ENCODE measurements at places on chromosomes 7 and 10.

GRCh38 chr7:118845791-118846190 is 621.3 kb downstream of the ANKRD7 start:
- DNase-seq: no peak

DNA sequence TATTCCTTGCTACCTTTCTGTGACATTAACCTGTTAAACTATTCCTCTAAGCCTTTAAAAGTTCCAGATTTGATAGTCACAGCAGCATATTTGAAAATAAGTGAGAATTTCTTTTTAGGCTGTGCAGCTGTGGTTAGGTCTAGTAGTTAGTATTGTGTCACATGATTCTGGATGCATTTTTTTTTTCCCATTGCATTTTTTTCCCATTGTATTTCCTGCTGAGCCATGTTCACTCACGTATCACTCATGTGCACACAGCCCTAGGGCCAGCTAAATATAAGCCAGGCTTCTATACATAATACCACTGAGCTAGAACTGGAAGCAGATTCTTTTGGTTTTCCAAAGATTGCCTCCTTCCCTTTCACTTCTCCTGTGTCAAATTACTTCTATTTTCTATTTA is 37.4 kb downstream of the DNAJC9 start:
- no peak for DNase-seq

DNA sequence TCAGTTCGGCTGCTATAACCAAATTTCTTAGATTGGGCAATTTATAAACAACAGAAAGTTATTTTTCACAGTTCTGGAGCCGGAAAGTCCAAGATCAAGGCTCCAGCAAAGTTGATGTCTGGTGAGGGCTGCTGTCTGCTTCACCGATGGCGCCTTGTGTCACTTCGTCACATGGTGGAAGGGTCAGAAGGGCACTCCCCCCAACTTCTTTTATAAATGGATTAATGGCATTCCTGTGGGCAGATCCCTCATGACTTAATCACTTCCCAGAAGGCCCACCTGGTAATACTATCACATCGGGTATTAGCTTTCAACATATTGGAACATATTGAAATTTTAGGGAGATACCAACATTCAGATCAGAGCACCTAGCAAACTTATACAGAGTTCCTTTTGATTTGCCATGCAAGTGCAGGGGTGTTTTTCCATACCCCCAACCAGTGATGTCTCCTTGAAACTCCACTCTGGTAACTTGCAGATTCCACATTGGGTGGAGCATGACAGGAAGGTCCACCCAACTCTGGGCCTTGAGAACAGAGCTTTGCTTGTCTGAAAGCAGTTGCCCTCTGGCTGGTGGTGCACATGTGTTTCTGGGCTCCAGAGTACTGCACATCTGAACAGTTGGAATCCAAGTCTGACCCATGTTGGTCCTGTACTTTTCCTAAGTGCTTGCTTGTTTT is 85.1 kb upstream of the KMT2E start:
- DNase-seq: peak; percentile 33

GRCh38 chr7:1187127-1187526 is 27.1 kb upstream of the ZFAND2A start:
- no peak for DNase-seq

- DNase-seq: no peak
Observed at GRCh38 chr7:45021604-45022296, 21.7 kb downstream of the CCM2 start.

GRCh38 chr10:77921395-77921794 is 5.2 kb downstream of the DLG5 start:
- DNase-seq: no peak

GRCh38 chr7:95684037-95684436 is 87.7 kb upstream of the PDK4 start:
- no peak for DNase-seq

- no peak for DNase-seq
Observed at GRCh38 chr7:78264105-78264504, 465.5 kb downstream of the PHTF2 start.

DNA sequence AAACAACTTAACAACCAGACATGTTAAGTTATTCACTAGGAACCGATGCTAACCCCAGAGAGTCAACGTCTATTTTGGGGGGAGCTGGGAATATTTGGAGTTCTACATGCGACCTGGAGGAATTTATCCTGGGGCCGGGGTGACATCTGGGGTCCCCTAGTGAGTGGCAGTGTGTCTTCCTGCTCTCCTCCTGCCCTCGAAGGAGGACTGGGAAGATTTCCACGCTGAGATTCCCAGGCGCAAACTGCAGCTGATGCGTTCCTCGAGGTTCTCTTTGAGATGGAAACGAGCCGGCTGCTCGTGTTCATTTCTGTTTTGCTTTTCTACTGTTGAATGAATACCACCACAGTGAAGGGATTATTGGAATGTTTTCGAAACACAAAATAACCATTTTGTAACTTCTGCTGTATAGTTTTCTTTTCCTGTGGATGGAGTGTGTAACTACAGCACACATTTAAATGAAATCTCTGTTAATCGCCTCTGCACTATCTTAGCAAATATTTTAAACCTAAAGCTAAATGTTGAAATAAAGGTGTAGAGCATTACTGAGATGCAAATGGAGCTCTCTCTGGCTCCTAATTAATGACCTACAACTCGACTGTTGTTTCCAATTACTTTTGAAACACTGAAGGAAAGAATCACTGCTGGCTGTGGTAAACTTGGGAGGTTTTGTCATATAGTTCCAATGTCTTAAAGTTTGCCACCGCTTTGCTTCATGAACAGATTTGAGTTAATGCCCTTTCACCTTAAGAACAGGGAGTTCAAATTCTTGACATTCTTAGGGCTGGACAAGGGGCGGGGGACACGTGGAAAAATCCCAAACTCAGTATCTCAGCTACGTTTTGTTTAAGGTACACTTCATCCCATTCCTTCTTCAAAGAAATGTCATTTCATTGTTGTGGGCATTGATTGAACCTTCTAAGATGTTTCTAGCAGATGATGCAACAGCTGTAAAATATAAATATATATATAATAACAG is 21.1 kb downstream of the GATA3 start:
- no peak for DNase-seq

GRCh38 chr10:114477285-114477684 is 73.0 kb upstream of the AFAP1L2 start:
- DNase-seq: no peak

DNA sequence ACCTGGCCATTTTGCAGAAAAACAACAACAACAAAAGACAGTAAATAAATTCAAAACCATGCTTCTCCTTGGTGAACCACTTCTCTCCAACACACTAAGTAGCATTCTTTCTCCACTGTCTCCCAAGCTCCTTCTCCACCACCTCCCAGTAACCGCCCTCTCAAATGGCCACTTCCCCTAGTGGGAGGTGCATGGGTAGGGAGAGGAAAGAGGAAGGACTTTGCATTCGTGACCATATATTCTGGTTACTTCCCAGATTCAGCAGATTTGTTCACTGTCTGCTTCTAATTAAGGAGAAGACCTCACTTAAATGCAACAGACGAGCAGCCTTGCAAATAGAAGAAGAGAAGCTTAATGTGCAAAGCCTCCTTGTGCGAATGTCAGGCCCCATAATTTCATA is 166.8 kb downstream of the SORCS1 start:
- DNase-seq: peak; percentile 90

GRCh38 chr10:3365630-3366029 is 193.0 kb upstream of the PITRM1 start:
- DNase-seq: no peak

- no peak for DNase-seq
Observed at GRCh38 chr10:60385399-60385738, 4.3 kb downstream of the ANK3 start.

GRCh38 chr7:6268023-6268900 is 4.2 kb downstream of the CYTH3 start:
- DNase-seq: no peak

GRCh38 chr10:11499425-11500071 is 111.9 kb downstream of the USP6NL start:
- DNase-seq: no peak
